Stimulated activated CD4-positive, alpha-beta T cell treated with anti-CD3 and anti-CD28 coated beads, Interleukin-12 subunit alpha, Interleukin-12 subunit beta, amount 100 ng/mL, for 4 hours (primary cell): ENCODE measurements at places on chromosomes 12 and 14.

- no peak for DNase-seq
These were observed 122.6 kb downstream of the ADGRD1 start for GRCh38 chr12:131076296-131076695.

- DNase-seq = no peak
These were observed 169.8 kb downstream of the CAPZA3 start for GRCh38 chr12:18907728-18908127.

- no peak for DNase-seq
These were observed 129.8 kb upstream of the CPM start for GRCh38 chr12:69062621-69063237.

- no peak for DNase-seq
These were observed 31.4 kb downstream of the VWF start for GRCh38 chr12:6092784-6093722.

DNA sequence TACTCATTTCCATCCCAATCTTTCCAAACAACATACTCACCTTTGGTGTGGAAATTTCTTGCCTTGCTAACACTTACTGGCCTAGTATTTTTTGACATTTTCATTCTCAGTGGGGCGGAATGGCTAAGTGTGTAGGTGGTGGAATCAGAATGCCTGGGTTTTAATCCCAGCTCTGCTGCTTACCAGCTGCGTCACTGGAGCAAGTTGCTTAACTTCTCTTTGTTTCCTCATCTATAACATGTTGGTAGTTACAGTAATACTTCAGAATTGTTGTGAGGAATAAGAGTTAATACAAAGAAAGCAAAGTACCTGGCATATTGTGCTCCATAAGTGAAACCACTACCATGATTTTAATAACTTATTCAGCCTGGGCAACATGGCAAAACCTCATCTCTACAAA lies 3.0 kb upstream of the FAM177A1 start:
- no peak for DNase-seq

DNA sequence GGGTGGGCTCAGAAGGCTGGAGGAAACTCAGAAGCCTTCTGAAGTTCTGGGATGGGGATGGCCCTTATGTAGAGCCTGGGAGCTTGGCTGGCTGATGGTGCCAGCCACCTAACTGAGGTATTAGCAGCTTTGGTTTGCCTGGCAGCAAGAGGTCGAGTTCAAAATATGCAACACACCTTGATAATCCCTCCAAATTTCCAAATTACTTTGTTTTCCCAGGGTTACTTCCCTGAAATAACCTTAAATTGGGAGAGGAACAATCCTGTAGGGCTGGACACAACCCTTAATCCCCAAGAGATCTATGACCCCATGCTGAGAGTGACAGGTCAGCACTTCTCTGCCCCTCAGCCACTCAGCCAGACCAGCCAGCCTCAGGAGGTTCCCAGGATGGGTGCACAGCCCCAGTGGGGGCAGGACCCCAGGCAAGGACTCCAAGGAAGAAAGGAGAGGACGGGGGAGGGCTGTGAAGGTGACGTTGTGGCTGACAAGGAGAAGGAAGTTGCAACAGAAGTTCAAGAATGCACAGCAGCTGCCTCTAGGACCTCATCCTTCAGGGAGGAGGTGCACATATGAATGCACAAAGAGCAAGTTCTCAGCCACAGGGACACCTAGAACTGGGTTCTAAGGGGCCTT lies 18.6 kb upstream of the KRT77 start:
- no peak for DNase-seq

GRCh38 chr12:123840765-123841425 lies 78.8 kb downstream of the DNAH10 start:
- DNase-seq = no peak

GRCh38 chr12:51631591-51631990 lies 40.6 kb downstream of the SCN8A start:
- no peak for DNase-seq

GRCh38 chr12:69339999-69340398 lies 8.2 kb upstream of the LYZ start:
- no peak for DNase-seq

DNA sequence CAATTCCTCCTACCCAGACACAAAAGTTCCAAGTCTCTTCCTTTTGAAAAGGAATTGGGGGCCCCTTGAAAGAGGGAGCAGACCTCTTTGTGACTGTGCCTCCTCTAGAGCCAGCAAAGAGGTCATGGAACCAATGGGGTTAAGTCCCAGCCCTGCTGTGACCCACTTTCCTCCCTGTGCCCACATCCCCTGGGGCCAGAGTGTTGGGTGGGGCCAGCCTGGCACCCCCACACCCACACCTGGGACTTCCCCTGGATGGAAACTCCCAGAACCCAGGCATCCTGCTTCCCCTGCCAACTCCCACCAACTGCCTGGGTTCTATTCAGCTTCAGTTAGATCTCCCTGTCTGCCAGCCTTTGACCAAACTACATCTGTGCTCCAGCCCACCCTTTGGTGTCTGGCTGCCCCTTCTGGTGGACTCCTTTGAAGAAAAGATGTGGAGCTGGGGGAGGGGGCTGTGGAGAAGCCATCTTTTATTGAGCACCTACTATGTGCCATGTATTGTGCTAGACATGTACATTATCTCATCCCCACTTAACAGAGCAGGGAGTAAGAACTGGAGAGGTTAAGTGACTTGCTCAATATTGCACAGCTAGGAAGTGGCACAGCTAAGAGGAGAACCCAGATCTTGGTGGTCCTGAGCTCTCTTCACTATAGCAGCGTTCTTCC lies 4.6 kb upstream of the RARG start:
- DNase-seq = no peak

DNA sequence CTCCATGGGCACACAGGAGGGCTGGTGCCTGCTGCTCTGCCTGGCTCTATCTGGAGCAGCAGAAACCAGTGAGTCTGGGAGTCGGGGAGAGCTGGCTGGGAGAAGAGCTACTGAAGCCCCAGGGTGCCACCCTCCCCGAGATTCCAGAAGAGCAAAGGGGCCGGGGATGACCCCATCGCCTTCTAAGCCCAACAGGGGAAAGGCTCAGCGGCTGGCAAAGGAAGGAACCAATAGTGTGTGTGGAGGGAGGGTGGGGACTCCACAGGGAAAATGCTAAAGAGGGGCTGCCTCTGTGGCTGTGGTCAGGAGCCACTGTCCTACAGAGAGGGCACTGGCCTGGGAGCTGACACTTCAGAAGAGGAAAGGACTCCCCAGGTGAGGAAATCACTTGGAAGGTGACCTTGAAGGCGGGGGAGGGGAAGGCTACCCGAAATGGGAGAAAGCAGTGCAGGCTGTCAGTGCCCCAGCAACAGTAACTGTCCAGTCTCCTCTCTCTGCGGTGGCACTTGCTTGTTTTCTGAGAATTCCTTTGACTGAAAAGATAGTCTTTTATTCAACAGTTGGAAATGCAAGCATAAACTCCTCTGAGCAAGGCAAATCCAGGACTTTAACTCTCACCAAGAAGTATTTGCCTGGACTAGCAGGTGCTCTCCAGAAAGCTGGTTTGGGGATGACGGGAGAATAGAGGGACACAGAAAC lies 552 bp downstream of the TAPBPL start:
- DNase-seq = peak; percentile 36
